Inflammatory macrophage treated with lipopolysaccharide for 4 hours (primary cell): ENCODE measurements at places on chromosomes 2 and 18.

- peak; percentile 73 for DNase-seq
Measured at GRCh38 chr2:223887127-223887526, 49.7 kb upstream of the AP1S3 start.

GRCh38 chr2:69178756-69179155, 165.8 kb downstream of the ANTXR1 start:
- no peak for DNase-seq

- no peak for DNase-seq
Measured at GRCh38 chr2:111687911-111688310, 196.1 kb downstream of the ANAPC1 start.

GRCh38 chr2:133063775-133064174, 393.8 kb upstream of the LYPD1 start:
- no peak for DNase-seq

DNA sequence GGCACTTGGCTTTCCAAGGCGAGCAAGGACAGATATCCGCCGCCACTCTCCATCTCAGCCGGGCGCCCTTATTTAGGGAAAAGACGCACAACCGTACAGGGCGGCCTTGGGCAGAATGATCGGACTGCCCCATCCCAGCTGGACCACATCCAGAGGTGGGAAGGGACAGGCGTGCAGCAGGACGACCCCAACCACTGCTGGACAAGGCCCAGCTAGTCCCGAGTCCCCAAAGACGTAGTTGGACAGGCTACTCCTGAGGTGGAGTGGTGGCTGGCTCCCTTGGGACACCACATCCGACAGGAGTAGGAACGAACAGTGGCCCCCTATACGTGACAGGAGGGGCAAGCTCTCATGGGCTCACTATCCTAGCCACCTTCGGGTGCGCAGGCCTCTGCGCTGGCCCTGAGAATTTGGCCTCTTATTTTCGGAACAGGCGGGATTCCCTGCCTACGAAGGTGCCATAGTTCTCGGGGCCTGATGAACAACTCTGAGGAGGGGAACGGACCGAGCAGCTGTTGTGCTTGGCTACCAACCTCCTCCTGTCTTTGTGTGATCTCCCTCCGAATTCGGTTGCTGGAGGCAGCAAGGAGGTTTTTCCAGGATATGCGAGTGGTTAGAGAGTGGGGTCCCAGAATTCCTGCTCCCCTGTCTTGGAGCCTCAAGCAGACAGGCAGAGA, 2.3 kb downstream of the FEV start:
- no peak for DNase-seq

- DNase-seq, result no peak
Measured at GRCh38 chr2:117603060-117603459, 211.4 kb upstream of the DDX18 start.

GRCh38 chr2:158501301-158501700, 44.5 kb downstream of the PKP4 start:
- no peak for DNase-seq

DNA sequence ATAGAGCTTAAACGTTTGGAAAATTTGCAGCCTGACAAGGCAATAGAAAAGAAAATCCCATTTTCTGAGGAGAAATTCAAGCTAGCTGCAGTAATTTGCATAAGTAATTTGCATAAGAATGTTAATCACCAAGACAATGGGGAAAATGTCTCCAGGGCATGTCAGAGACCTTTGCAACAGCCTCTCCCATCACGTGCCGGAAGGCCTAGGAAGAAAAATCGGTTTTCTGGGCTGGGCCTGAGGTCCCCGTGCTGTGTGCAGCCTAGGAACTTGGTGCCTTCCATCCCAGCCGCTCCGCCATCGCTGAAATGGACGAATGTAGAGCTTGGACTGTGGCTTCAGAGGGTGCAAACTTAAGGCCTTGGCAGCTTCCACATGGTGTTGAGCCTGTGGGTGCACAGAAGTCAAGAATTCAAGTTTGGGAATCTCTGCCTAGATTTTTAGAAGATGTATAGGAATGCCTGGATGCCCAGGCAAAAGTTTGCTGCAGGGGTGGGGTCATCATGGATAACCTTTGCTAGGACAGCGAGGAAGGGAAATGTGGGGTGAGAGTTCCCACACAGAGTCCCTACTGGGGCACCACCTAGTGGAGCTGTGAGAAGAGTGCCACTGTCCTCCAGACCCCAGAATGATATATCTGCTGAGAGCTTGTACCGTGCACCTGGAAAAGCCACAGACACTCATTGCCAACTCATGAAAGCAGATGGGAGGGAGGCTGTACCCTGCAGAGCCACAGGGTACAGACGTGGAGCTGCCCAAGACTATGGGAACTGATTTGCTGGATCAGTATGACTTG, 164.6 kb downstream of the GULP1 start:
- DNase-seq, result no peak

DNA sequence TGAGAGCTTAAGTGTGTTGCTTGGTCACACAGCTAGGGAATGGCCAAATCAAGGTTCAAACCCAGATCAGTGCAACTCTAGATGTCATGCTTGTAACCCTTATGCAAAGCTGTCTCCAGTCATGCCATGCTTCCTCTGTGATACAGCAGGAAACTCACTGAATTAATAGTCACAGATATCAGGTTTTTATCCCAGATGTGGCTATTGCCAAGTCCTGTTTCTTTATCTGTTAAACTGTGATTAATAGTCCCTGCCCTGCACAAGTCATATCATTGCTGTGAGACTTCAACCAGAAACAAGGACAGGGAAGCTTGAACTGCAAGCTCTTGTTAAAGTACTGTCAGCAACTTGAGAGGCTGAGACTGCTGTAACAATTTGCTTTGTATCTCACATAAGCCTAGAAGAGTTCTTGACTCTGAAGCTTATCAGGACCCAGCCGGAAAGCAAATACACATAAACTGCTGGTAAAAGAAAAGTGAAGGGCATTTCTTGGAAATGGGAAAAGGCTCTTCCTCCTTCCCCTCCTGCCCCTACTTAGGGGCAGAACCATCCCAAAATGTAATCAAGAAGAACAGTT, 609.0 kb downstream of the DCC start:
- no peak for DNase-seq

GRCh38 chr2:19362755-19363473, 4.5 kb upstream of the OSR1 start:
- peak; percentile 62 for DNase-seq

- no peak for DNase-seq
Measured at GRCh38 chr2:105397025-105397722, 1.7 kb downstream of the FHL2 start.

- DNase-seq, result no peak
Measured at GRCh38 chr2:127000937-127001336, 102.2 kb downstream of the TEX51 start.

- no peak for DNase-seq
Measured at GRCh38 chr2:46329340-46329739, 32.1 kb downstream of the EPAS1 start.
